ENCODE measurements at places on chromosomes 16 and 17. TPM values are rescaled to one million over a fixed set of nuclear protein-coding genes. Genes with fewer than 3 reads are reported as not detected.

Gene ZNF267
- total RNA-seq, result 11.4 TPM

Gene FAM171A2
- total RNA-seq, result 46.4 TPM

DNA sequence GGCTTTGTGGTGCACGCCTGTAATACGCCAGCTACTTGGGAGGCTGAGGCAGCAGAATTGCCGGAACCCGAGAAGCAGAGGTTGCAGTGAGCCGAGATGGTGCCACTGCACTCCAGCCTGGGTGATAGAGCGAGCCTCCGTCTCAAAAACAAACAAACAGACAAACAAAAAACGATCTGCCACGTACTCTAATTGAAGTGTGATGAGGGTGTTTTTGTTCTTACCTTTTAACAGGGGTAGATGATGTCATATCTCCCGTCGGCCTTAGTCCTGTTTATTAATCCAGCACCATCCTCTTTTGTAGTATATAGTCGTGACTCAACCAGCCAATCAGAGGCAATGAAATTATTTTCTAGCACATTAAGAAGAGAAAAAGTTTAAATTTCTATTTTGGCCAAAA is 58.5 kb downstream of the IQCK start:
- no peak for DNase-seq

Gene ALDH3A1
- total RNA-seq, result not detected

DNA sequence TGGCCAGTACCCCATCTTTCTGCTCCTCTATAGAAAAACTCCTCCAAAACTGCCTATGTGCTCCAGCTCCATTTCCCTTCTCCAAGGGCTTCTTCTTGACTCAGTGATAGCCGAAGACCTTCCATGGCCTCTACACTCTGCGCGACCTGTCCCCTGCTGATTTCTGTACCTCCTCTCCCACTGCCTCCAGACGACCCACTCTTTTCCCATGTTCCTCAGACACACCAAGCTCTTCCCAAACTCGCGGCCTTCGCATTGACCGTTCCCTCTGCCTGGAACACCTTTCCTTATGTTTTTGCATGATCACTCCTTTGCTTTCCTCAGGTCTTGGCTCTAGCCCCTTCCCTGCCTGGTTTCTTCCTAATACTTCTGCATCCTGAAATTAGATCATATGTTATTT is 255.6 kb upstream of the SDK2 start:
- no peak for DNase-seq

Gene NAGPA
- total RNA-seq, result 43.3 TPM
